ENCODE measurements at places on chromosomes 1 and 21. TPM values are rescaled to one million over a fixed set of nuclear protein-coding genes. Genes with fewer than 3 reads are reported as not detected.

GRCh38 chr1:1088801-1089680 is 14.9 kb upstream of the RNF223 start:
- H3K4me3 ChIP-seq, result no peak overlapping the region
- no peak overlapping the region for H3K27ac ChIP-seq
- H3K36me3 ChIP-seq, result no peaks in the 10 kb centered on the region
- H3K27me3 ChIP-seq, result no peaks in the 10 kb centered on the region

IL6R gene
- 2.3 TPM for total RNA-seq

JUN gene
- total RNA-seq, result 90.1 TPM

DNA sequence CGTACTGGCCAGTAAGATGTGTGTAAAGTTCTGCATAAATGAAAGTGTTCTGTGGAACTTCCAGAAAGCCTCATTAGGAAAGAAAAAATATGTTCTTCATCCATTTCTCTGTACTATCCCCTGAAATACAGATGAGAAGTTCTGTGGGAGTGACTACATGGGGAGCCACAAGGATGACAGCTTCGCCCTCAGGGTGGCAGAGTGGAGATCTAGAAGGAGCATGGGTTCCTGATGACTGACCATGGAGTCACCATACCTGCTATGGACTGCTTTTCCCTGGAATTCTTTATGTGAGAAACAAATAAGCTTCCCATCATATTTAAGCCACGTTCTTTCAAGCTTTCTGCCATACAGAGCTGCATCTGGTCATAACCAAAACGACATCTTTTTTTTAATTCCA is 113.9 kb upstream of the RGS1 start:
- no peaks in the 10 kb centered on the region for H3K4me1 ChIP-seq
- peaks cover 29% of the 10 kb centered on the region for H3K27me3 ChIP-seq
- no peak overlapping the region for H3K4me3 ChIP-seq
- H3K36me3 ChIP-seq, result no peaks in the 10 kb centered on the region

DNA sequence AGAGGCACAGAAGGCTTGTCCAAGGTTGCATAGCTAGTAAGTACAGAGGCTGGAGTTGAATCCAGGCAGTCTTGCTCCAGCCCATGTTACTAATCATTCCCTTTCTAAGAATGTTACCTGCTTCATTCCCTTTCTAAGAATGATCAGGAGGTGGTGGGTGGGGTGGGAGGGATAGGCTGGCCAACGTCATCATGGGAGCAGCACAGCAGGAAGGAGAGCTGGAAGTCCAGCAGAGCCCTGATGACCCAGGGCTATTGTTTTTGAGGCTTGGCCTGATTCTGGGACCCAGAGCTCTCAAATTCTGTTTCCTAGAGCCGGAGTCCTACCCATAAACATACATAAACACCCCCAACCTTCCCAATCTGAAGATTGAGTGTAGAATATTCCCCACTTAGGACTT is 11.8 kb upstream of the CSF1 start:
- H3K27ac ChIP-seq, result no peak overlapping the region
- peaks cover 5% of the 10 kb centered on the region for H3K27me3 ChIP-seq
- H3K4me1 ChIP-seq, result no peaks in the 10 kb centered on the region
- no peaks in the 10 kb centered on the region for H3K36me3 ChIP-seq
- no peak overlapping the region for H3K4me3 ChIP-seq
- DNase-seq, result no peak

DNA sequence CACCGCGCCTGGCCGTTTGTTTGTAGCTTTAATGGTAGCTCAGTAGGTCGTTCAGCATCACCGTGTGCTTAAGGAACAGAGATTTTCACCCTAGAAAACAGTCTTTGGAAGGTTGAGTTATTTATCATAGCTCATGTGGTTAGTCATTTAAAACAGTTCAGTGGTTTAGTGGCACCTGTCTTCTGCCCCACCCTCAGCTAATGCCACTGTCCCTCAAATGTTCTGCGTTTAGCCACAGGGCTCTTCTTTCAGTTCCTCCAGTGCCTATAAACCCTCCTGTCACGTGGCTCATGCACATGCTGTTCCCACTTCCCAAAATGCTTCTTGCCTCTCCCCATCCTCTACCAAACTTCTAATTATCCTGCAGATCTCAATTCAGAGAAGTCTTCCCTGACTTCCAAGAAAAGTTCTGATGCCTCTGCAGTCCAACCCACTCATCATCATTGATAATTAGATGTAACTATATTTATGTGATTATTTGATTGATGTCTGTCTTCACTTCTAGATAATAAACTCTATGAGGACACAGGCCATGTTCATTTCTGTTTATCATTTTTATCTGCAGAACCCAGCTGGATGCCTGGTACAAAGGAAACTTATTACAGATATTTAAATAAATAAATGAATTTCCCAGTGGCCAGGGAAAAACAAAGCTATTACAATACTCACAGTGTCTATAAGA is 14.4 kb upstream of the DIPK1A start:
- no peaks in the 10 kb centered on the region for H3K36me3 ChIP-seq
- H3K27me3 ChIP-seq, result no peaks in the 10 kb centered on the region
- no peak for DNase-seq
- H3K4me1 ChIP-seq, result peaks cover 10% of the 10 kb centered on the region

DNA sequence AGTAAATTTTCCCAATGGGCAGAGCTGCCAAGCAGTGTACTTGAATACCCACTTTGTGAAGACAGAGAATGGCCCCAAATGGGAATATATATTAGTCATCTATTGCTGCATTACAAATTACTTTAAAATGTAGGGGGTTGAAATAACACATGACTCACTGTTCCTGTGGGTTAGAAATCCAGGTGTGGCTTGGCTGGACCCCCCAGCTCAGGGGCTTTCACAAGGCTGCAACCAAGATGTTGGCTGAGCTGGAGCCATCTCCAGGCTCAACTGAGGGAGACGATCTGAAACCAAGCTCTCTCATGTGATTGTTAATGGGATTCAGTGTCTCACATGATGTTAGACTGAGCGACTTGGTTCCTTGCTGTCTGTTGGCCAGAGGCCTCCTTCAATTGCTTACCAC is 33.4 kb upstream of the ARHGAP29 start:
- no peak for DNase-seq
- no peak overlapping the region for H3K27ac ChIP-seq
- H3K27me3 ChIP-seq, result peaks cover 49% of the 10 kb centered on the region
- H3K4me3 ChIP-seq, result no peak overlapping the region

GBP4 gene
- total RNA-seq, result 38.5 TPM

S100A14 gene
- not detected for total RNA-seq

DIO1 gene
- total RNA-seq, result not detected

- no peak for DNase-seq
- no peaks in the 10 kb centered on the region for H3K36me3 ChIP-seq
- H3K27ac ChIP-seq, result no peak overlapping the region
- H3K27me3 ChIP-seq, result peaks cover 7% of the 10 kb centered on the region
- no peak overlapping the region for H3K4me3 ChIP-seq
Measured at GRCh38 chr1:8911416-8912309, 33.2 kb upstream of the ENO1 start.

- no peaks in the 10 kb centered on the region for H3K36me3 ChIP-seq
- H3K27ac ChIP-seq, result no peak overlapping the region
- DNase-seq, result no peak
- H3K27me3 ChIP-seq, result peaks cover 7% of the 10 kb centered on the region
- peaks cover 9% of the 10 kb centered on the region for H3K4me1 ChIP-seq
Measured at GRCh38 chr1:226306425-226306824, 2.5 kb downstream of the LIN9 start.

PTPRC gene
- 334 TPM for total RNA-seq

DNA sequence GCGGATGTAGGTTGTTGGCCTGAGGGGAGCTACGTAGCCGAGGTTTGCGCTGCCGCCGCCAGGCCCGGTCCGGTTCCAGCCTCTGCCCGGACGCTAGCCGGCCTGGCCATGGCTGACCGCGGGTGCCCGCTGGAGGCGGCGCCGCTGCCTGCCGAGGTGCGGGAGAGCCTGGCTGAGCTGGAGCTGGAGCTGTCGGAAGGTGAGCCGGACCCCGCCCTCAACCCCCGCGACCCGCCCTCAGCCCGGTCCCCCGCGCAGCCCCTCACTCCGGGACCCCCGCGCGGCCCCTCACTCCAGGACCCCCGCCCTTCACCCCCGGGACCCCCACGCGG is 299 bp downstream of the DIP2A start:
- peaks cover 35% of the 10 kb centered on the region for H3K4me1 ChIP-seq
- DNase-seq, result peak; percentile 65
- H3K27ac ChIP-seq, result no peak overlapping the region

ZNF436 gene
- 4.7 TPM for total RNA-seq

HPCAL4 gene
- total RNA-seq, result 0.64 TPM

DNA sequence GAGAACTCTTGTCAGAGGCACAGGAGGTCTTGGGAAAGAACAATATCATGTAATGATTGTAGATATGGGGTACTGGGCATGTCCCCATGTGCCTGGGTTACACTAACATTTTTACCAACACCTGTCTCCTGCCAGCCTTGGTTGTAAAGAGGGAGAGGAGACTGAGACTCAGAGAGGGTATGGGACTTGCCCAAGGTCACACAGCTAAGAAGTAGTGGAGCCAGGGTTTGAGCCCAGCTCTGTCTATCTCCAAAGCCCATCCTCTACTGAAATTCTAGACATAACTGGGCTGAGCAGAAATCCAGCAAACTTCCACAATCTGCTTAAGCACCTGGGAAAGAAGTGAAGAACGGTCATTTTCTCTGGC is 2.6 kb upstream of the THEMIS2 start:
- peak overlapping the region; percentile 73 for H3K4me3 ChIP-seq
- peak overlapping the region; percentile 91 for H3K27ac ChIP-seq
- DNase-seq, result no peak
- H3K4me1 ChIP-seq, result peaks cover 30% of the 10 kb centered on the region
- no peaks in the 10 kb centered on the region for H3K27me3 ChIP-seq

FAM177B gene
- not detected for total RNA-seq

DNA sequence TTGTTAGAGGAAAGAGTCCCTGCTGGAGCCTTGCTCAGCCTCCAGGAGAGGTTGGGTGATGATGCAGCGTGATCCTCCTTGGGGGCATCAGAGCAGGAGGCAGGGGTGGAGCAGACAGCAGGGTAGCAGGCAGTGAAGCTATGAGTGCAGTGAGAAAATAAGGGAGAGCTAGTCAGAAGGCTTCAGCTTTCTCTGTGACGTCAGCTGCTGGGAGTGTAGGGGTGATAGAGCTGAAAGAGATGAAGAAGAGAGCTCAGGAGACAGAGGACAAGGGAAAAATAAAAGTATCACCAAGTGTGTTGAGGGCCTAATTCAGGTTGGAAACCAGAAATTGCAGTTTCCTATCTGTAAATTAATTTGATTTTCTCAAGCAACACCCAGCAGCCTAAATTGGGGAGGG is 2.2 kb upstream of the ADAM30 start:
- no peaks in the 10 kb centered on the region for H3K36me3 ChIP-seq
- no peak for DNase-seq
- no peaks in the 10 kb centered on the region for H3K4me1 ChIP-seq

- peak overlapping the region; percentile 70 for H3K27ac ChIP-seq
- peak overlapping the region; percentile 20 for H3K4me3 ChIP-seq
- no peak for DNase-seq
- peaks cover 12% of the 10 kb centered on the region for H3K4me1 ChIP-seq
Measured at GRCh38 chr1:206497363-206497762, 10.0 kb upstream of the RASSF5 start.

- H3K27me3 ChIP-seq, result no peaks in the 10 kb centered on the region
- no peaks in the 10 kb centered on the region for H3K36me3 ChIP-seq
- DNase-seq, result no peak
- H3K4me1 ChIP-seq, result peaks cover 2% of the 10 kb centered on the region
Measured at GRCh38 chr1:237861944-237862343, 28.8 kb downstream of the ZP4 start.

DNA sequence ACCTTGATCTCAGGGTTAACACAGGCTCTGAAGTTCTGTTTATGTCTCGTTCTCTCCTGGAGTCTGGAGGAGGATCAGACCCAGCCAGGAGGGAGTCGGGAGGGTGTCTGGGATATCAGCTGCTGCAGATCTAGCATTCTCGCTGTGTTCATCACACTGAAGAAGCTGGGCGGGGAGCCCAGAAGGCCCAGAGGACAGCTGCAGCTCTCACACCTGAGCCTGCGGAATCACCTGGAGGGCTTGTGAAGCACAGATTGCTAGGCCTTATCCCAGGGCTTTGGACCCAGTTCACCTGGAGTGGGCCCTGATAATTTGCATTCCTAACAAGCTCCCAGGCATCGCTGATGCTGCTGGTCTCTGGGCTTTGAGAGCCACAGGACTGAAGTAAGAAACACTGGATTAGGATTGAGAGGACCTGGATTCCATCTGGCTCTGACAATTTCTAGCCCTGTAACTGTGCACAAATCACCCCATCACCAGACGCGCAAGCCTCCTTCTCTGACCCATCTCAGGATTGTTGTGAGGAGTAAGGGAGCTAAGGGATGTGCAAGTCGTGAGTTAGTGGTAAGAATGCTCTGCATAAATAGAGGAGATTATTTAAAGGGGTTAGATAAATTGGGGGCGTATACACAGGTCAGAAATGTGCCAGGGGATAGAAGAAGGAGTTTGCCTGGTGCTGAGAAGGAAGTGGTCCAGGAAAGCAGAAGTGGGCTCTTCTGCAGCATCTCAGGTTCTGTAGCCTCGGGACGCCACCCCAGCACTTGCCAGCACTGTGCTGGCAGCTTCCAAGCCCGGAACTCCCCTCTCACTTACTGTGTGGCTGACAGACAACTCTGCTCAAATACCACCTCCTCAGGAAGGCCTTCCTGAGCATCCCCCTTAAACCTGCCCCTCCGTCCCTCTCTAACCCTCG is 19.1 kb downstream of the ABCA4 start:
- no peaks in the 10 kb centered on the region for H3K36me3 ChIP-seq
- no peak for DNase-seq
- H3K4me3 ChIP-seq, result no peak overlapping the region
- no peaks in the 10 kb centered on the region for H3K4me1 ChIP-seq

DNA sequence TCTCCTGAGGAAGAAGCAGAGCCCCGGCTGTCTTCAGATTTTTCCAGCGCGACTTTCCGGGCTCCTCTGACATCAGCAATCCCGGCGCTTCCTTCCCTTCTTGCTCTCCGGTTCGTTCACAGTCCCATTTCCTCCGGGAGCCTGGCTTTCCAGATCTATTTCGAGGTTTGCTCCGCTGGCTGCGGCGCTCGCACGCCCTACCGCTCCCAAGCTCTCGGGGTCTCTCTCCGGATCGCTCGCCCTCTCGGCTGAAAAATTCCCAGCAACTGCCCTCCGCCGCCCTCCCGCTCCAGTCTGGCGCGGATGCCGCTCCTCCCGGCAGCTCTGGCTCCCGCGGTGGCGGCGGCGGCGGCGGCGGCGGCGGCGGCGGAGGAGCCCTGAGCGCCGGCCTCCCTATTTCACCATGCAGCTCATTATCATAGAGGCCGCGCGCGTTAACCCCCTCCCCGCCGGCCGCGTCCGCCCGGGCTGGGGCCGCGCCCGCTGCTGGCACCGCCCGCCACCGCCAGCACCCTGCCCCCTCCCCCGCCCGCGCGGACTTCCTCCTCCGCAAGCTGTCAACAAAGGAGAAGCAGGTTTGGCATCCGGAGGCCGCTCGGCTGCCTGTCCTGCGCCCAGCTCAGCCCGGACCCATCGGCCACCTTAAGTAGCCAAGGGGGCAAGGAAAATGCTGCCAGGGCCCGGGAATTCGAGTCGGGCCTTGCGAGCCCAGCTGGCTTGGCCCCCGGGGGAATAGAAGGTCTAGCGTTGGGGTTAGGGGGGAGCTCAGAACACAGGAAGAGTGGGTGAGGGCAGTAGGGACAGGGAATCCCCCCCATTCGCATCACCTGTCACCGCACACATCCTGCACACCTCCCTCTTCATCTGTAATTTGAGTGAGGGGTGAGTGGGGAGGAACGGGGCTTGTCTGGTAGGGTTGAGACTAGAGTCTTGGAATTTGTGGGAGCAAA is at the start of gene PLXNA2:
TSS of gene PLXNA2 (minus strand) at position 418 of the 950 bp plus-strand sequence. CDS start 26,462 bp downstream, outside the sequence.
- peak within 1 kb of the TSS; percentile 60 for H3K27ac ChIP-seq
- H3K27me3 ChIP-seq, result peaks cover 25% of the 10 kb centered on the region
- H3K4me3 ChIP-seq, result peak within 1 kb of the TSS; percentile 77
- no peaks in the 10 kb centered on the region for H3K36me3 ChIP-seq
- DNase-seq, result peak; percentile 89

GRCh38 chr1:82445827-82446226 is 645.1 kb downstream of the ADGRL2 start:
- DNase-seq, result no peak
- peaks cover 4% of the 10 kb centered on the region for H3K36me3 ChIP-seq
- no peak overlapping the region for H3K27ac ChIP-seq
- H3K4me3 ChIP-seq, result no peak overlapping the region
- H3K27me3 ChIP-seq, result no peaks in the 10 kb centered on the region

STIL gene
- 17.6 TPM for total RNA-seq

FALEC gene
- not detected for total RNA-seq
